WTC11 (cell line): ENCODE measurements at places on chromosomes 7 and 10. TPM values are rescaled to one million over a fixed set of nuclear protein-coding genes. Genes with fewer than 3 reads are reported as not detected.

Gene EBLN1
- total RNA-seq: not detected in 3 replicates

Gene AFAP1L2
- 3.6 to 5.0 TPM (median 4.5 TPM) in 3 replicates for total RNA-seq

Gene DNAH11
- total RNA-seq: 3.5 to 6.4 TPM (median 4.2 TPM) in 3 replicates

Gene GNAI1
- total RNA-seq: 26.7 to 31.0 TPM (median 31.0 TPM) in 3 replicates
